ENCODE measurements at places on chromosomes 3 and 15.

- DNase-seq: no peak
Observed at GRCh38 chr15:61871926-61872522, 188.2 kb downstream of the VPS13C start.

DNA sequence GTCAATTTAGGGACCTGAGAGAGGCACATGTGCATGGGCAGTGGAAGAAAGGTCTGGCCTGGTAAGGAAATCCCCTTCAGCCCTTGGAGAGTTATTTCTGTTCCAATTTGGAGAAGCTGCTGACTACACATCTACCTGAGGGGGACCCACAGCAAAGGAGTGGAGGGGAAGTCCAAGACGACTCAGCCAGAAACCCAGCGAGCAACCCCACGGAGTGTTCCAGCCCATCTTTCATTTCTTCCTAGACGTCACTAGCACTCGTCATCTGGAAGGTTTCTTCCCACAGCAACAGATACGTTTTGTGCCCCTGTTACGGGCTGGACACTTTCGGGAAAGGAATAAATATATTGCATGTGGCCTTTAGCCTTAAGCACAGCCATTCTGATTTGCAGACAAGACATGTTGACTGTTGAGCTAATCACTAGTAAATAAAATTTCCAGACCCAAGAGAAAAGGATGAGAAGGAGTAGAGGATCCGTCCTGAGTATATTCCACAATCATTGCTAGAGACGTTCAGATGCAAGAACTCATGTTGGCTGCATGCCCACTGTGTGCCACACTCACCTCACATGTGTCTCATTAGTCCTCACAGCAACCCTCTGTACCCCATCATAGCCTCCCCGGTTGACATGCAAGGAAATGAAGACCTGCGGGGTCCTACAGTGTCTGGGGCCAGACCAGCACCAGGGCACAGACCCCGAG is 7.8 kb upstream of the FAM174B start:
- peak; percentile 25 for DNase-seq

- no peak for DNase-seq
Observed at GRCh38 chr15:83658430-83659416, 4.8 kb downstream of the ADAMTSL3 start.

DNA sequence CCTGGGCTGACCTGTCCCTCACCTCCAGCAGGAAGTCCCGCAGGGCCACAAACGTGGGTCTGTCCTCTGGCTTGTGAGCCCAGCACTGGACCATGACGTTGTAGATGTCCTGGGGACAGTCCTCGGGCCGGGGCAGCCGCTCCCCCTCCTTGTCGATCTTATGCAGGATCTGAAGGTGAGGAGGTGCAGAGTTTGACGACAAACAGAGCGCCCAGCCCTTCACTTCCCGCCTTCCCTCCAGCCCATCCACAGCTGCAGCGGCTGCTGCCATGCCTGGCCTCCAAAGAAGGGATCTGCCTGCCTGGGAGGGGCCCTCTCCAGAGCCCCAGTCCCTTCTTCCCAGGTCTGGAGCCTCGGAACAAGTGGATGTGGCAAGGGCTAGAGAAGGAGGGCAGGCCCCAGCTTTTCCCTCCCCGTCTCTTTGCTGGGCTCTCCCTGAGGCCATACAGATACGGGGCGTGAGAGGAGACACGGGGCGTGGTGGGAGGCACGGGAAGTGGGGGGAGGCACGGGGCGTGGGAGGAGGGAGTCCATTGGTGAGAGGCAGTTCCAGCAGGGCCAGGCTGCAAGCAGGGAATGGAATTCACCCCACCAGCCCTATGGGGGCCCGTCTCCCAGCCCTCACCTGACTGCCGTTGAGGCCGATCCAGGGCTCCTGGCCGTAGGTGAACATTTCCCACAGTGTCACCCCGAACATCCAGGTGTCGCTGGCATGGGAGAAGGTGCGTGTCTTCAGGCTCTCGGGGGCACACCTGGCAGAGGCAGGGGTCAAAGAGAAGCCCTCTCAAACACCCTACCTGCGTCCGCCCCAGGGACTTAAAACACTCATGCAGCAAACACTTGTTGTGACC is 29.7 kb downstream of the TNK2 start:
- DNase-seq: no peak

DNA sequence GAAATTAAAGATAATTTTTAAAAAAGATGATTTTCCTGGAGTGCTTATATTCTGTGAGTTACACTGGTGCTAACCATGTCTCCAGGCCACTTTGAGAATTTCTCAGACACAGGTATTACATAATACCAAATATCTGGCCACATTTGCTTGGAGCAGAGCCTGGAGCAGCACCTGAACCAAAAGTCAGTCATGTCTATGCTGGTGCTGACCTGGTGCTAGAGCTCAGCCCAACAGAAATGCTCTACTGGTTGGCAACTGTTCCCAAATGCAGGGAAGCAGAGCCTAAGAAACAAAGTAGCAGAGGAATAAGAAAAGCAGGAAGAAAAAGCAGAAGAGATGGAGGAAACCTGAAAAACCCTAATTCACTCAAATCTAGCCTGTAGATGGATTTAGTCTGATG is 135.7 kb upstream of the SLC7A14 start:
- DNase-seq: no peak

DNA sequence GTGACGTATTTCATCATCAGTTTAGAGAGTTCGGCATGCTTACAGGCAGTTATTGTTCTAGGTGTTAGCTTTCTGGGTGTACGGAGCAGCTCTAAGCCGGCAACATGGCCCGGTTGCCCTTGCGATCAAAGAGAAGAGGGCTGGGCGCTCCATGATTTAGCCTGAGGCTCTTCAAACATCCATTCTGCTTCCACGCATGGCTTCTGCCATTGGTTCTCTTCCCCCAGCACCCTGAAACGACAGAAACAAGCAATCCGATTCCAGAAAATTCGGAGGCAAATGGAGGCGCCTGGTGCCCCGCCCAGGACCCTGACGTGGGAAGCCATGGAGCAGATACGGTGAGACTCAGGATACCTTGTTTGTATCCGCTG is 574 bp downstream of the NGRN start:
- DNase-seq: peak; percentile 42

DNA sequence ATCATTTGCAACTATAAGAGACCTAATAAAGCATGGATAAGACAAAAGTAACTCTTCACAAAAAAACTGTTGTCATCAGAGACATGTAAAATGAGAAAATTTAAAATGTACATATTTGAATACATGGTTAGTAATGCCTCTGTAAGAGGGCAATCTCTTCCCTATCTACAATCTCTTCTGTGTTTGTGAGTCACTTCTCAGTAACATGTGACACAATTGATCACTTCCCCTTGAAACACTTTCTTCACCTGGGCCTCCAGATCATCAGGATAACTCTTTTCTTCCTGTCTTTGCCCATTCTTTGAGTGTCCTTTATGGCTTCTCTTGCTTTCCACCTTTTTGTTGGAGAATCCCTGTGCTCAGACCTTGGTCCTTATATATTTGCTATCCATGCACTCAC is 50.4 kb downstream of the TFDP2 start:
- DNase-seq: no peak
